Putamen (tissue), 1 donor: ENCODE measurements at places on chromosomes 13 and 19.

- DNase-seq = no peak
Measured at GRCh38 chr19:38698225-38699026, 45.8 kb downstream of the CAPN12 start.

DNA sequence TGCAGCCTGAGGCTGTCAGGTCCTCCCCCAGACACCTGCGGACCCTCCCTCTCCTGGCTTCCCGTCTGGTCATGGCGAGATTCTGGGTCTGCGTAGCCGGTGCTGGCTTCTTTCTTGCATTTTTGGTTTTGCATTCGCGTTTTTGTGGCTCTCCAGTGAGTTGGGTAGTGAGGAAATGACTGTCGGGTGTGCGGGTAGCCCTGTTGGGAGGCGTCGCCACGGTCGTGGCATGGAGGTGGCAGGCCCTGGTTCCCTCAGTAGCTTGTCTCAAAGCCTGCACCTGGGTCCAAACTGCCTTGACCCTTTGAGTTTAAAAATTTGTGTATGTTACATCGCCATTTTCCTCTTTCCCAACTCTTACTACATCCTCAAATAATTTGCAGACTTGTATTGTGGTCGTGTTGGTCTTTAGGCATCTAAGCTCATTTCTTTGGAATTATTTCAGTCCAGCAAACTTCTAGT lies 344 bp downstream of the NHLRC3 start:
- peak; percentile 37 for DNase-seq

DNA sequence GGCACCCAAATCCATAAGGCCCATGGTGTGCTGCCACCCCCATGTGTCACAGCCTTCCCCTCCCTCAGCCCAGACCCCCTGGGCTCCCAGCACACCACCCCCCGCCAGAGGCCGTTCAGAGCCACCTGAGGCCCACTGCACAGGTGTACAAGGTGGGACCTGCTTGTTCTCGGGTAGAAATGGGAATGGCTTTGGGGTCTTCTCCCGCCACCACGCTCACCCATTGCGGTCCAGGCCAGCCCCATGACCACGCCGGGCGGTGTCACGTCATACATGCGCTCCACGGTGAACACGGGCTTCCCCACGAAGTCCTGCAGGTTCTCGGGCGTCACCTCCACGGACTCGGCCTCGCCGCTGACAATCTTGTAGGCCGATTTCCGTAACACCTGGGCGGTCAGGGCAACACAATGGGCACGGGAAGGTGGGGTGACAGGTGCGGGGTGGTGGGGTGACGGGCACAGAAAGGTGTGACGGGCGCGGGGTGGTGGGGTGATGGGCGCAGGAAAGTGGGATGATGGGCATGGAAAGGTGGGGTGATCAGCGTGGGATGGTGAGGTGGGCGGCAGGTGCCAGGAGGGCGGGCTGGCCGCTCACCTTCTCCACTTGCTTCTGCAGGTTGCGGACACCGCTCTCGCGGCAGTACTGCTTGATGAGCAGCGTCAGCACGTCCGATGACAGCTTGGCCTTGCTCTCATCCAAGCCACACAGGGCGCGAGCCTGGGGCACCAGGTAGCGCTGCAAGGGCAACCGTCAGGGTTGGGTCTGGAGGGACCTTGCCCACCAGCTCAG lies 4.3 kb downstream of the RPL36 start:
- DNase-seq = no peak

DNA sequence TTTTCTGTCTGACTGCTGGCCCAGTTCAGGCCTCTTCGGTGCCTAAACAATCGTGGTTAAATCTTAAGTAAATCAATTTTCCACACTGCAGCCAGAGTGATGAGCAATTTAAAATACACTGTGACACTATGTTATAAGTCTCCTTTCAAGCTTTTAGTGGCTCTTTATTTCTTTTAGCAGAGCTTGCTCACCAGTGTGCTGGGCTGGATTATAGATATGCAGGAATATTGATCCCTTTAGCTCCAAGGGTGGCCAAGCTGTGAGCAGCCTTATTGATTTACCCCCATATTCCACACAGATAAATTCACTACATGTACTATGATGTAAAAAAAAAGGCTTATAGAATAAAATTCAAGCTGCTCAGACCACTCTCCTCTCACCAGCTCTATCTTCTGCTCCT lies 21.7 kb downstream of the CBY2 start:
- DNase-seq = no peak

DNA sequence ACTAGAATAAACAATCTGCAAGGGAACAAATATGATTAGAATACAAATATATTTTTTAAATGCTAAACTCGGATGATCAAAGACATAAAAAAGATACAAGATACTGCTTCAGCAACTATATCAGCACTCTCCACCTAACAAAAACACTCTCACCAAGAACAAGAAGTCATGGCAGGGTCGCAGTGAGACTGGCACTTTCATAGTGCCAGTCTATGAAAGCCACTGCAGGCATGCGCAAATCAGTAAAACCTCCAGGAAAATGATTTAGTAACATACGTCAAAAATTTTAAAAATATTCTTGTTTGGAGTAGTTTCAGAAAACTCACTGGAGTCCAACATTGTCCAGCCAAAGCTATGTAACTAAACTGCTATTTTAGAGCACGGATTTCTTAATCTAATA lies 295.9 kb downstream of the DIAPH3 start:
- DNase-seq = no peak
